ENCODE measurements at places on chromosomes 3 and 15.

DNA sequence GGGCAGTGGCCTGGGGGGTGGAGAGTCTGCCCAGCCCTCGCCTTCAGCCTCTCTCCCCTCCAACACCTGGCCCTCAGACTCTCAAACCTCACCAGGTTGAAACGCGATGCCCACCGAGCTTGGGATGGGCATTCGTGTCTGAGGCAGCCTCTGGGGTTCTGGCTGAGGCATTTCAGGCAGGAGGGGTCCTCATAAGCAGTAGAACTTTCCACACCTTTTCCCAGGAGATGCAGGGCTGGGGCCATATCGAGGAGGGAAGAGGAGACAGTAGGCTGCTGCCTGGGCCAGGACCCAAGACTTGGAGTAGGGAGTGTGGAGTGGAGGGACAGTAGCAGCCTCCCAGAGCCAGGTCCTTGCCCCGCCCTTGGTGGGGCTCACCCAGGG, 24.6 kb downstream of the ACAA1 start:
- no peak for DNase-seq

- no peak for DNase-seq
Measured at GRCh38 chr3:140552898-140553297, 125.0 kb upstream of the TRIM42 start.

GRCh38 chr3:31300456-31301443, 232.0 kb upstream of the STT3B start:
- no peak for DNase-seq

DNA sequence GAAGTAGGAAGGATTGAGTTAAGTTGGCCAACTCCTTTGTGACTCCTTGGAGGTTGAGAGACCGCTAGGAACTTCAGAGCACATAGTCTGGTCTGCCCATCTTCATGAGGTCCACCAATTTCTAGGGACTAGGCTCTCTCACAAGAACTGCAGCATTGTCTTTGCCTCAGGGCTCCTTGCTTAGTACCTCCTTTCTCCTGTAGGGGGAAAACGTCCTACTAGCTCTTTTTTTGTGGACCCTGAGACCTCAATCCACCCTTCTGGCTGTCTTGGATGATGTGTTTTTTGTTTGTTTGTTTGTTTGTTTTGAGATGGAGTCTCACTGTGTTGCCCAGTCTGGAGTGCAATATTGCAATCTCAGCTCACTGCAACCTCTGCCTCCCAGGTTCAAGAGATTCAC, 21.6 kb downstream of the REC114 start:
- DNase-seq = no peak

- no peak for DNase-seq
Measured at GRCh38 chr3:40143283-40144090, 166.0 kb upstream of the EIF1B start.

DNA sequence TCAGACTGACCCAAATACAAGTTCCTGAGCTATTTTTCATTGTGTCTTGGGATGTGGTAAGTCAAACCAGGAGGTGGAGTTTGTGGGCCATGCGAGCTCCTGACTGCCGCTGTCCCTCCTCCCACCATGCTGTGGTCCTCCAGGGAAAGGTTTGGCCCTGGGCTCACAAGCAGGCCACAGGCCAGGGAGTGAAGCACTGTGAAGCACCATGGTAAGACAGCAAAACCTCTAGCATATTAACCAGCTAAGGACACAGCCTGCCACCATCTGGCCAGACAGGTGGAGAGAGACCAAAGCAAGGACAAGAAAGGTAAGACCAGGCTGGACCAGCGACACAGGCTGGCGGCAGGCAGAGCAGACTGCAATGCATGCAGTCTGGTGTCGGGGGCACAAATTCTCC, 15.3 kb downstream of the RAB43 start:
- DNase-seq = no peak

DNA sequence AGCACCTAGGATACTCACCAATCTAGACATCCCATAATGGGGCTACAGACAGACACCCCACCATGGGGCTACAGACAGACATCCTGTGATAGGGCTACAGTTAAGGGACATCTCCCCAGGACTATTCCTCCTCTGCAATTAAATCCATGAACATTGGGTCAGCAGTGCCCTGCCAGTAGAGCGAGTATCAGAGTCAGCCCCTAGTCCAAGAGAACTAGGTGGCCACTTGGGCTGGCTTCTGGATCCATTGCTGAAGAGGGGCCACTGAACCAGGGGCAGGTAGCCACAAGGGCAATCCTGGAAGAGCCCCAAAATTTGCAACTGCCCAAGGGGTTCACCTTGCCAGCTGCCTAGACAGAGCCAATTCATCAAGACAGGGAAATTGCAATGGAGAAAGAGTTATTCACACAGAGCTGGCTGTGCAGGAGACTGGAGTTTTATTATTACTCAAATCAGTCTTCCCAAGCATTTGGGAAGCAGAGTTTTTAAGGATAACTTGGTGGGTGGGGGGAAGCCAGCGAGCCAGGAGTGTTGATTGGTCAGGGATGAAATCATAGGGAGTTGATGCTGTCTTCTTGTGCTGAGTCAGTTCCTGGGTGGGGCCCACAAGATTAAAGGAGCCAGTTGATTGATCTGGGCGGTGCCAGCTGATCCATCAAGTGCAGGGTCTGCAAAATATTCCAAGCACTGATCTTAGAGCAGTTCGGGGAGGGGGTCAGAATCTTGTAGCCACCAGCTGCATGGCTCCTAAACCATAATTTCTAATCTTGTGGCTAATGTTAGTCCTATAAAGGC, 170.2 kb upstream of the SMAD3 start:
- no peak for DNase-seq

GRCh38 chr3:129441782-129442181, 1.8 kb downstream of the IFT122 start:
- no peak for DNase-seq

DNA sequence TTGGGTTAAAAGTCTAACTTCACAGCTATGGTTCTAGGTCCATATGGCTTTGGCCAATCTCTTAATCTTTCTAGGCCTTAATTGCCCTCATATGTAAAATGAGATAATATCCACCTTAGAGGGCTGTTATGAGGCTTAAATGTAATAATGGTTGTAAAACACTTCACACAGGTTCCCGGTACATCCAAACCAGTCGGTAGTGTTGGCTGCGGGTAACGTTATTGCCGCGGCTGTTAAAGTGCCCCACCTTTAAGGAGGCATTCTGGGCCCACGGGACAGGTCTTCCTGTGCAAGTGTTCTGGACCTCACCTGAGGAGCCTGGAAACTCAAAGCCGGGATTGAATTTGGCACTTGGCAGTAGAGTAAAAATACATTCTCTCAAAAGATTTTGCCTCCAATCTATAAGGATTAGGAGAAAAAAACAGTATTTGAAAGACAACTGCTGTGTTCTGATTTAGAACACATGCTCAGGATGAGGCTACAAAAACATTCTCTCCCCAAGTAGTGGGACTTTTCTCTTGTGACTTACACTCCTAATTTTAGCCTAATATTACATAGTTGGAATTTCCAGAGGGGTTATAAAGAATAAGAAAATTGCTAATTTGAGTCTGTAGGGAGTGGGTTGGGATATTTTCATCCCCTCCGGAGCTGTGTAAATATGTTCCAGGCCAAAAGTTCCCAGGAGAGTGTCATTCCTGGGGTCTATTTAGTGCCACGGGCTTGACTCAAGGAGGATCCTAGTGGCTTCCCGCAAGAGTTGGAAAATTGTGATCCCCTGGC, 44.9 kb upstream of the TSEN2 start:
- no peak for DNase-seq

DNA sequence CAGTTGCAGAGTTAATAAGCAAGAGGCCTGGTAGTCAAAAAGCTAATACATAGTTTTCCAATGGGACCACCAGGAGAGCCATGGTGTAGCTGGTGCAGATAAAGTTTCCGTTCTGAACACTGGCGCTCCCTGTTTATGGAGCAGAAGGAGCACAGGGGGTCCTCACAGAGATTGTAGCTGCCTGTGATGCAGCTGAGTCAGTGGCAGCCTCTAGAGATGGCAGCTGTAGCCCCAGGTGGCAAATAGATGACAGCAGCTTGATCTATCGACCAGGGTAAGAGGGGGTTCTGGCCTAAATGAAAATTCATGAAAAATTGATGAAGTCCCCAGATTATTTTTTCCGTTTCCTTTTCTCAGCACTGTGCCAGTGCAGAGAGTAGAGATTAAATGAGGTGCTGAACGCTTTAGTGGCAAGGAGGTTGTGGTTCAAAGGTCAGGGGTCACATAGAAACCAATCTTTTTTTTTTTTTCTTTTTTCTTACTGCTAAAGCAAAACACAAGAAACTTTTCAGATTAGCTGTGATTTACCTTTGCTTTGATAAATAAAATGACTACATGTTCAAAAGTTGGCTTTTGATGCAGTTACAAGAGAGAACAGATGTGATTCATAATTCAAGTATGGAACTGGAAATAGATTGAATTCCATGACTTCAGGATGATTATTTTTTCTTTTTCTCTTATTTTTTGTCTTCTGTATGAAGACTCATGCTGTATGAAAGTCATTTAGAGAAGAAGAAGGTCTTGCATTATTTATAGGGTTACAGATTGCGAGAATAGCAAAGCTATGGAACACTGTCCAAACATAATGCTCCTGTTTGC, 63.3 kb downstream of the ROBO2 start:
- no peak for DNase-seq

DNA sequence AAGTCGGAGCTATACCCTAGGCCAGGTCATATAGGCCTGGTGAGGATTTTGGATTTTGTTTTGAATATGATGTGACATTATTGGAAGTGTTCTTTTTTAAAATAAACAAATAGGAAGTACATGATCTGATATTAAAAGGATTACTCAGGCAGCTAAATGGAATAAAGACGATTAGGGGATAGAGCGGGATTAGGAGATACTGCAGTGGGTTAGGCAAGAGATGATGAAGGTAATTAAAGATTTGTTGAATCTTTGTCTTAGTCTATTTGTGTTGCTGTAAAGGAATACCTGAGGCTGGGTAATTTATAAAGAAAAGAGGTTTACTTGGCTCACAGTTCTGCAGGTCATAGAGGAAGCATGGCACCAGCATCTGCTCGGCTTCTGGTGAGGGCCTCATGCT, 21.3 kb downstream of the KIF15 start:
- DNase-seq = no peak

All from stimulated activated CD4-positive, alpha-beta T cell treated with anti-CD3 and anti-CD28 coated beads, Interleukin-1b, Interleukin-23, amount 100 ng/mL, for 4 hours (primary cell).